T follicular helper cell (primary cell): ENCODE measurements at places on chromosomes 12 and 14.

DNA sequence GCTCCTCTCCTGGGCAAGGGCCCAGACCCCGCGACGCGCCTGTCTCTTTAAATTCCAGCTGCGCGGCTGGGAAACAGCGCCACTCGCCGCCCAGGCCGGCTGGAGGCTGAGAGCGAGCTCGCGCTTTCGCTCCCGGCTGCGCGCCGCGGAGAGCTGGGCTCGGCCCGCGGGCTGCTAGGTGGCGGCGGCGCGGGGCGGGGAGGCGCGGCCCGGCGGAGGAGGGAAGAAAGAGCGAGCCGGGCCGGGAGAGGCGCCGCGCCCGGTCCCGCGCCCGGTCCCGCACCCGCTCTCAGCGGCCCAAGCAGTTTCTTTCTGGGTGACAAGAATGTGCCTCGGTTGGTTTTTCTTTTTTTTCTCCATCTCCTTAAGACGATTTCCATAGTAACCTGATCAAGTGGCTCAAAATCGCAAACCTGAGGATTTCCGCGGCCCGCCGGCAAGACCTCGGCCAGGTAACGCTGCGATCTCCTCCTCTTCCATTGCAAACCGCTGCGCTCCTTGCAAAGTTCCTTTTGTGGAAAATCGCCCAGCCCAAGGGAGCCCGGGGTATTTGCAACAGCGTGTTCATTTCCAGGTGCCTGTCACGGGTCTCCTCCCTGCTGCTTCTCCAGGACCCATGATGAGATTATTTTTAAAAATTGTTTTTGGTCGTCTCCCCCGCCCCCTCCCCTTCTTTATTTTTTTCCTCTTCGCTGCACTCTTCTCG, 259.5 kb upstream of the E2F7 start:
- no peak for DNase-seq

DNA sequence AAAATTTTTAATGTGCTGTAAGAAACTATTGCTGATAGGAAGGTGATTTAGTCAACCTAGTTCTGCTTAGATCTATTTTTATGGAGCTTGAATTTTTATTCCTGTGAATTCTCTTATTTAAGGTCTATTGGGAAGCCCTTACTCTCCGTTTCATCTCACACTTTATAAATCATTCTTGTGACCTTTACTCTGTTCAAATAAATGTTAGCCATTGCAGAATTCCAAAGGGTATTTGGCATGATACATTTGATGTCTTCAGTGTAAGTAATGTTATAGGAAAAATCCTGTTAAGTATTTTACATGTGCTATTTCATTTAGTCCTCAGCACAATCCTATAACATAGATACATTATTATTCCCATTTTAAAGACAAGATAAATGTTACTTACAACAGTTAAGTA, 12.5 kb downstream of the PTPRQ start:
- no peak for DNase-seq

DNA sequence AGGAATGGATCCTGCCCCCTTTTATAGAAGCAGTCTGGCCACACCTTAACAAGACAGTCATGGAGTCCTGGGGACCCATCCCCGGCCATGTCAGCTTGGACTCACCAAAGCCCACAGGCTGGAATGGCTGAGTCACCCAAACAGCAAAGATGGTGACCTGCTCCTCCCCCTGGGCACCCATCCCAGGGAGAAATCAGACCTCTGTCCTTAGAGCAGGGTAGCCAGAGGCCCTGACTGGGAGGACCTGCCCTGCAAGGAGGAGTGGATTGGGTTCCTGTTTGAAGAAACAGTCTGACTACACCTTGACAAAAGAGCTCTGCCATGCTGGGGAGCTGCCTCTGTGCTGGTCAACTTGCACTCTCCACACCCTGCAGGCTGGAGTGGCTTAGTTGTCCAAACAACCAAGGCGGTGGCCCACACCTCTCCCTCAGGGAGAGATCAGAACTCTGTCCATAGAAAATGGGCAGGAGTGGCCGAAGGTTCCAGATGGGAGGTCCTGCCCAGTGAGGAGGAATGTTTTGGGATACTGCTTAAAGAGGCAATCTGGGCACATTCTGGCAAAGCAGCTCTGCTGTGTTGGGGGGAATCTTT, 16.6 kb downstream of the MGP start:
- DNase-seq, result no peak

DNA sequence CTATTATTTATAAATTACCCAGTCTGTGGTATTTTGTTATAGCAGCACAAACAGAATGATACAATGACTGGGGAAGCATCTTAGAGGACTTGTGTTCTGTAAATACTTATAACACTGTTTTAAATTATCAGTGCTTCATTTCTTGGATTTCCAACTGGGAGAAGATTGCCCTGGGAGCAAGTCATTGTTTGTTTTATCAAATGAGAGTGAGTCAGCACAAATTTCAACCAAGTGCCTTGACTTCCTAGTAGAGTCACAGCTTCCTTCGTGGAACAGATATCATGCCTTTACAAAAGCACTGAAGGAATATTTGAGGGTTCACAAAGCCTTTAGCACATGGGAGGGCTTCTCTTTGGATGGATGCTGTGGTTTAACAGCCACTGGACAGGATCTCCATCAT, 234.1 kb downstream of the KTN1 start:
- DNase-seq, result no peak
